ENCODE measurements at places on chromosomes 4 and X.

GRCh38 chrX:100687546-100687945 is 43.5 kb downstream of the SRPX2 start:
- DNase-seq = no peak

DNA sequence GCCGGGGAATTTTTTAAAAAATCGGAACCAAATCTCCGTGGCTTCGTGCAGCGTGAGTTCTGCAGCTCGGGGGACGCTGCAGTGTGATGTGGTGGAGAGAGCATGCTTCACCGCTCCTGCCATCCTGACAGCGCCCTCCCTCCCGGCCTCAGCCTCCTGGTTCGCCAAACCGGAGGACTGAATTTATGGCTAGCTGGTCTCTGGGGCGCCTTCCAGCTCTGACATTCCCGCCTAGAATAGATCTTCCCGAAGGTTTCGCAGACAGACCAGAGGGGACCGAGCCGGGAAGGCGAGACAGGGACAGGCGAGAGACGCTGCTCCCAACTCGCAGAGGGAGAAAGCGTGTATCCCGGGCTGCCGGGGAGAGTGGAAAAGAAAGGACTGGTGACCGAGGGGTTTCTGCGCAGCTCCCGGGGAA is 25.9 kb downstream of the HOPX start:
- DNase-seq = peak; percentile 26

- no peak for DNase-seq
Measured at GRCh38 chr4:81040012-81040659, 9.6 kb downstream of the BMP3 start.

- no peak for DNase-seq
Measured at GRCh38 chr4:74083546-74083945, 15.4 kb downstream of the CXCL2 start.

- no peak for DNase-seq
Measured at GRCh38 chrX:12443534-12444098, 305.3 kb downstream of the FRMPD4 start.

DNA sequence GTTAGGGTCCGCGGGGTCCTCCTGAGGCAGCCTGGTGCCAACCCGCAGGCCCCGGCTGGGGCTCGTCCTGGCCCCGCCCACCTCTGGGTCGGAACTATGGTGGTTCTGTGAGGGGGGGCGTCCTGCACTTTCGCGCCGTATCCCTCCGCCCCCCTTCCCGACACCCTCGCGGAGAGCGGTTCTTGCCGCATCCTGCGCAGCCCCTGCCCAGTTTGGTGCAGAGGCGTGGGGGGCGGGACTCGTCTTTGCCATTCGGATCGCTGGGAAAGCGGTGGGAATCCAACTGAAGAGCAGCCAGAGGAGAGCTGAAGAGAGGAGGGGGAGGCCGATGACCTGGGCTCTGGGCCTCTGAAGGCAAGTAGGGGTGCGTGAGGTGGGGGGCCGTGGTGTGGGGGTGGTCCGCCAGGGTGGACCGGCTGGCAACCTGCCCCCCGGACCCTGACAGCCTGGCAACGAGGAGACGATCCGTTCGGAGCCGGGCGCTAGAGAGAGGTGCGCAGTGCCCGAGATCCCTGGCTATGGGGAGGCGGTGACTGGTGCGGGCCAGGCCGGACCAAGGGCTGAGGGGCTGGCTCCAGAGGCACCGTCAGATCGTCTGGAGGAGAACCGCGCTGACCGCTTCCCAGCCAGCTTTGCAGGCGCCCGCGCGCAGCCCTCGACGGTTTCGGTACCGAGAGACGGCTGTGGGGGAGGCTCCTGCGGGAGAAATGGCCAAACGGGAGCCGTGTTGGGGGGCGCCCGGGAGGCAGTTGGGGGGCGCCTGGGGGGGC is at the start of gene GPRASP1:
GPRASP1 (plus strand) TSS at position 242 of the 770 bp plus-strand sequence. CDS start 2,431 bp downstream, outside the sequence.
- peak; percentile 55 for DNase-seq

- no peak for DNase-seq
Measured at GRCh38 chr4:168483811-168484210, 3.5 kb upstream of the DDX60L start.

DNA sequence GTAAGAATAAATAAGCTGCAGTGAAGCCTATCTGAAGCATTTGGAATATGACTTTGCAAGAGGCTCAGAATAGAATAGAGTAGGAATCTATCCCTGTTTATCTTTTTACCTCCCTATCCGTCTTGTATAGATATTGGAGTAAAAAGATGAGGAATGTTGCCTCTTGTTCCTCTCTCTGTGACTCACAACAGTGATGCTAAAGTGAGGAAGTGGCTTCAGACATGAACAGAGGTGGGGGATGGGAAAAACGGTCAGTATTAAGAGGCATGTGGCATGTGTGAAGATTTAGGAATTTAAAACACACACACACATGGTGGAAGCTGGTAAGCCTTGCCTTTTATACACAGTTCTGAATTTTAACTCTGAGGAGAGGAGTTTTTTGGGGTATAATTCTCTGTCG is 3.8 kb upstream of the DCAF4L1 start:
- no peak for DNase-seq

DNA sequence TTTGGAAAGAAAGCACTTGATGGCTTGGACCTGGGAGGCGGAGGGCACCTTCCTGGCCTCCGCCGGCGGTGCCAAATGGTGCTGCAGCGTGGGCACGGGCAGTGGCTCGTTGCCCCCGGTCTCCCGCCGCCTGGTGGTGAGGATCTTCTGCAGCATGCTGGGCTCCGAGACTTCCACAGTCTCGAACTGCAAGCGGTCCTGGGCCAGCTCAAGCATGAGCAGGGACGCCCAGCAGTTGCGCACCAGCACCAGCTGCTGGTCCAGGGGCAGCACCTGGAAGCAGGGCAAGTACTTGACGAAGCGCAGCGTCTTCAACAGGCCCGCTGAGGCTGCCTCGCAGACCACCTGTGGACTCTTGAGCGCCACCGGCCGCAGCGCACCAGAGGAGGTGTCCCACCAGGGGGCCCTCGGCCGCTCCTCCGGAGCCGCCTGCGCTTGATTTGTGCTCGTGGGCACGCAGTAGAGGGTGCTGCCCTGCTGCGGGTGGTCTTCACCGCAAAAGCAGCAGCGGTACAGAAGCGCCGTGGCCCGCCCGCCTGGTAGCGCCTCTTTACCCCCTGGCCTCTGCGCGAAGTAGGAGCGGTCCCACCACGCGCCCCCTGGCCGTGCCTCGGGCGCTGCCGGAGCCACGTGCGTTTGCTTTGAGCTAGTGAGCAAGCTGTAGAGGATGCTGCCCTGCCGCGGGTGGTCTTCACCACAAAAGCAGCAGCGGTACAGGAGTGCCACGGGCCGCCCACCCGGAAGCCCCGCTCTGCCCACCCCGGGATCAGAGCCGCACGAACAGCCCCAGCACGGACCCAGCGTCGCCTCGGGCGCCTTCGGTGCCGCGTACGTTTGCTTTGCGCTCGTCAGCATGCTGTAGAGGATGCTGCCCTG is 689 bp downstream of the NR0B1 start:
- no peak for DNase-seq

- DNase-seq = no peak
Measured at GRCh38 chr4:147749811-147750321, 18.0 kb downstream of the ARHGAP10 start.

DNA sequence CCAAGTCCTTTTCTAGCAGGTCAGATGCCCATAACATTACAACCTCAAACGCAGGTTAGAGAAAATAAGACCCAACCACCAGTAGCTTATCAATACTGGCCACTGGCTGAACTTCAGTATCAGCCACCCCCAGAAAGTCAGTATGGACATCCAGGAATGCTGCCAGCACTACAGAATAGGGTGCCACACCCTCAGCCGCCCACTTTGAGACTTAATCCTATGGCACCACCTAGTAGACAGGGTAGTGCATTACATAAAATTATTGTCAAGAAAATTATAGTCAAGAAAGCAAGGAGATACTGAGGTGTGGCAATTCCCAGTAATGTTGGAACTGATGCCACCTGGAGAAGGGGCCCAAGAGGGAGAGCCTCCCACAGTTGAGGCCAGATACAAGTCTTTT is 19.9 kb upstream of the TRIM61 start:
- DNase-seq = no peak

- DNase-seq = no peak
Measured at GRCh38 chr4:184248216-184248615, 30.5 kb upstream of the ENPP6 start.

DNA sequence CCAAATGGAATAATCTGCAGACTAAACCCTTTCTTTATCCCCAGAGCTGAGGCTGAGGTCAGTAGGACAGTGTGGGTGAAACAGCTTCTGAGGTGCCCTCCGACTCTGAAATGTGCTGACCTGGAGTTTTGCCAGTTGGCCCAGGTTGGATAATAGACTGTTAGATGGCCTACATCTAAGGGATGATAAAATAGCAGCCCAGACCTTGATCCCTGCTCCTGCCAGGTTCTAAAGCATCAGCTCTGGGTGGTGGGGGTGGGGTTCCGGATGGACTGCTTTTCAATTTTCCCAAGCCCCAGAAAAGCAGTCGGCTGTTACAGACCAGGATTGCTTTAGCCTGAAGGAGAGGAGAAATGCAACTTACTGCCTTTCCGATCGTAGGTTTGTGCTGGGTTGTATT is 110.4 kb downstream of the NHS start:
- no peak for DNase-seq

DNA sequence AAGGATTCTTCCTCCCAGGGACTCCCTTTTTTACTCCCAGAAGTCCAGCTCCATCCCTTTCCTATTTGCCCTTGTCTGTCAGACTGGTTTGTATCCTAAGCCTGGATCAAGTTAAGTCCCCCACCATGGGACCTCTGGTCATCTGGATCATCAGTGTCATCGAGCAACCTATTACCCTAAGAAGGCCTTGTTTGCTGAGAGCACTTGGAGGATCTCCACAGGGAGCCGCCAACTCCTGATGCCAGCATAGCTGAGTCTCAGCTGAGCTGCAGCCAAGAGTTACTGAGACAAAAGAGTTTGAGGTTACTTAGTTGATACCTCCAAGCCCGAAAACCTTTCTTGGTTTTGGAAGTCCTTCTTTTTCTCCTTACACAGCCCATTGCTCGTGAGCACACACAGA is 10.1 kb upstream of the DAPP1 start:
- DNase-seq = no peak

All from activated gamma-delta T cell treated with Interleukin-2 at 50 U/mL for 16 hours (primary cell).